ENCODE measurements at places on chromosomes 4 and X. TPM values are rescaled to one million over a fixed set of nuclear protein-coding genes. Genes with fewer than 3 reads are reported as not detected.

Gene SCD5
- total RNA-seq = 124 TPM

Gene MGAT4D
- not detected for total RNA-seq

Gene PNPLA4
- 17.5 TPM for total RNA-seq

Gene TRIM60
- not detected for total RNA-seq

Gene DDX53
- not detected for total RNA-seq

Gene PLK4
- total RNA-seq = 15.7 TPM

Gene NELFA
- total RNA-seq = 41.3 TPM

Gene RNF4
- total RNA-seq = 51.6 TPM

Gene CYSLTR1
- total RNA-seq = 5.2 TPM

Gene SYTL5
- total RNA-seq = 4.1 TPM

Gene DAPP1
- 3.1 TPM for total RNA-seq

Gene PAGE2B
- total RNA-seq = not detected

Gene MAGEB17
- total RNA-seq = not detected

Gene USP17L13
- total RNA-seq = not detected

Gene WWC2
- total RNA-seq = 48.1 TPM

Gene ZFP42
- total RNA-seq = 0.33 TPM

Gene CLDN22
- not detected for total RNA-seq

Measured in camera-type eye (tissue), 1 donor.